ENCODE measurements at places on chromosomes 4 and X.
A peak's percentile ranks its signal among the peaks of the same experiment; 100 is the strongest.

- peak; percentile 86 for DNase-seq
Observed at GRCh38 chrX:110394651-110395050, 36.0 kb downstream of the RTL9 start.

- peak; percentile 74 for DNase-seq
Observed at GRCh38 chr4:184815046-184815877, 10.5 kb downstream of the ACSL1 start.

DNA sequence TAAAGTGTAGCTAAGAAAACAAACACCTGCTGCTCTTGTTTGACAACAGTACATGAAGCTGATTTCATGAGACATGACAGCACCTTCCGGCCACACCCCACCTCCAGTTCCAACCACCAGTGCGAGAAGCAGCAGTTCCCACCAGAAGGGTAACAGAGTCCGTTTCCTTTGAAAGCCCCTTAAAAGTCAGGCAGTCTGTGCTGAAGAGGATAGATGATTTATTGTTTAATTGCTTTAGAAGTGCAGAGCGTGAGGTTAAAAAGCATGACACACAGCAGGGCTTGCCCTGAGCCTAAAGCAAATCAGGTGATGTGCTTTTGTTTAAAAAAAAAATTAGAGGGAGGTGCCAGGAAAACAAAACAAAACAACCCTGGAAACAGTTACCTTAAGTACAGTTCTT lies 82.6 kb downstream of the HADH start:
- DNase-seq: no peak

DNA sequence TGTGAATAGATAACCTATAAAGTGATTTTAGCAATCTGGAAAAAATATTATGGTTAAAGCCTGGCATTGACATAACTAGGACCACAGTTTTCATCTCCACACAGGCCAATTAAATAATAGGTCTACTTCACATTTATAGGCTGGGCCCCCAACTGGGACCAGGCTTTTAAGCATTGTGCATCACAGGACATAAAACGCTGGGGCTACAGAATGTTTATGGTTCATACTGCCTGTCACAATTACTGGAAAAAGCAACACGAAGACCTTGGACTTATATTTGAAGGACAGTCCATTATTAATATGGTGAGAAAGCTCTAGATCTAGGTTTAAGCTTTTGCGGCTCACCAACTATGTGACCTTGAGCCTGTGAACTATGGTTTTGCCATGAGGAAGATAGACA lies 94.2 kb downstream of the MFAP3L start:
- no peak for DNase-seq

- DNase-seq: no peak
Observed at GRCh38 chr4:164772076-164772475, 18.1 kb downstream of the SMIM31 start.

DNA sequence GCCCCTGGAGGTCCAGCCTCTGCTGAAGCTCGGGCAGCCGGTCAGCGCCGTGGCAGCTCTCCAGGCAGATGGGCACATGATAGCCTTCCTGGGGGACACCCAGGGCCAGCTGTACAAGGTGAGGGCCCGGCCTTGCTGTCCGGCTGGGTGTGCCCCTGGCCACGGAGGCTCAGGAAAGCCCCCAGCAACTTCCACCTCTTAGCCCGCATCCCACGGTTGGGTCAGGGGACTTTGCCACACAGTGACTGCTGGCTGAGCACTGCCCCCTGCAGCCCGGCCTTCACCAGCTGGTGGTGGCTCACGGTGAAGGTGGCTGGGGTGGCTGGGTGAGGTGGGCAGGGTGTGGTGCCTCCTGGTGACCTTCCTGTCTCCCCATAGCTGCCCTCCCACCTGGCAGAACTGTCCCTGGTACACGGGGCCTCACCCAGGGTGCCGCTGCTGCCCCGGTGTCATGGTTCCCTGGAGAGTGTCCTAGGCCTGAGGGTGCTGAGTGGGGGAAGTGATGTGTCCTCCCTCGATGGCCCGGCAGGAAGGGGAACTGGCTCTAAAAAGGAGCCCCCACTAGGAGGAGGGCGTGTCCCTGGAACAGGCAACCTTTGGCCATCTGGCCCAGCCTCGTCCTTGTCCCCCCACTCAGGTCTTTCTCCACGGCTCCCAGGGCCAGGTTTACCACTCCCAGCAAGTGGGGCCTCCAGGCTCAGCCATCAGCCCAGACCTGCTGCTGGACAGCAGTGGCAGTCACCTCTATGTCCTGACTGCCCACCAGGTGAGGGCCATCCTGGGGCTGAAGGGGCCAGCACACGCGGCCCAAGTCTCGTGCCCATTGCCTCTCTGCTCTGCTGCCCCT lies 4.5 kb downstream of the PLXNB3 start:
- no peak for DNase-seq

DNA sequence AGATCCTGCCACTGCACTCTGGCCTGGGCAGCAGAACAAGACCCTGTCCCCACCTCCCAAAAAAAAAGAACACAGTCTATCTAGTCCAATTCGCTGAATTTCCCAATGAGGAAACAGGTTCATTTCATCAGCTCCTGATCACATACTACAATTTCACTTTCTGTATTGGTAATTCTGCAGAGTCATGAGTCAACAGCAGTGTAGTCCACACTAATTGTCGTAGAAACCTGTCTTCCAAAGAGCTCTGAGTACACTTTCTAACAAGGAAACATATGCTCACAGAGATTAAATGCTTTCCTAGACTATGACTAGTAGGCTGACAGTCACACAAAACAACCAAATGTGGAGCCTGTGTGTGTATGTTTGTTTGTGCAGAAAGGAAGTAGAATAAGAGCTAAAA lies 91.9 kb downstream of the GPC4 start:
- no peak for DNase-seq

- no peak for DNase-seq
Observed at GRCh38 chr4:104973708-104974107, 173.0 kb upstream of the TET2 start.

- peak; percentile 67 for DNase-seq
Observed at GRCh38 chr4:138869165-138869564, 146.4 kb upstream of the NOCT start.

GRCh38 chr4:79325864-79326328 lies at the start of gene NAA11:
Gene NAA11, minus strand, starts transcription at chr4:79326061. Its CDS starts 184 bp downstream, at chr4:79325877.
- DNase-seq: no peak

DNA sequence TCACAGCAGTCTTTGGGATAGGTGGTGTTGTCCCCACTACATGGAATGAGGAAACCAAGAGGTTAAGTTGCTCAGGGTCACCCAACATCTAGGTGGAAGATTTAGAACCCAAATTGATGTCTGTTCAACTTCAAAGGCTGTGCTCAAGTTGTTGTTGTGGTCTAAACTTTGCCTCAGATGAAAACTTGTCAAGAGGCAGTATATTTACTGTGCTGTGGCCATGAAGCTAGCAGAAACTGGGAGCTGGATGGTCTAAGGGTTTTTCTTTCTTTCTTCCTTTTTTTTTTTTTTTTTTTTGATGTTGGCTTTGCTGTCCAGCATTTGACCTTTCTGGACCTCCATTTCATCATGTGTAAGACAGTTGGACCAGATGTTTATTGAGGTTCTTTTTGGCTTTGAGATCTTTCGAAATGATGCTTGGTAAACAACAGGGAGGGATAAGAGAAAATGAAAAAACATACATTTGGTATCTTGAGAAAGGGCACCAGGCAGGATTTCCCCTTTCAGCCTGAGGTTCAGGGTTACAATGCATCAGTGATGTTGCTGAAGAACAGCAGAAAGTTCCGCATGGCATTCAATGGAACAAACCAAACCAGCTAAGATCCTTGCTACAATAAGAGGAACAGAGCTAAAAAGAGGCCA lies 166.2 kb upstream of the RPS6KA3 start:
- DNase-seq: no peak

DNA sequence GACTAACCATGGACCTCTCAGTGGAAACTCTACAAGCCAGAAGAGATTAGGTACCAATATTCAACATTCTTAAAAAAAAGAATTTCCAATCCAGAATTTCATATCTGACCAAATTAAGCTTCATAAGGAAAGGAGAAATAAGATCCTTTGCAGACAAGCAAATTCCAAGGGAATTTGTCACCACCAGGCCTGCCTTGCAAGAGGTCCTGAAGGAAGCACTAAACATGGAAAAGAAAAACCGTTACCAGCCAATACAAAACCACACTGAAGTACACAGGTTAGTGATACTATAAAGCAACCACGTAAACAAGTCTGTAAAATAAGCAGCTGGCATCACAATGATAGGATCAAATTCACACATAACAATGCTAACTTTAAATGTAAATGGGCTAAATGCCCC lies 156.6 kb downstream of the FAM13A start:
- peak; percentile 81 for DNase-seq

GRCh38 chrX:148035380-148035779 lies 54.2 kb downstream of the FMR1NB start:
- no peak for DNase-seq

GRCh38 chrX:70354716-70355115 lies 64.8 kb downstream of the KIF4A start:
- no peak for DNase-seq

DNA sequence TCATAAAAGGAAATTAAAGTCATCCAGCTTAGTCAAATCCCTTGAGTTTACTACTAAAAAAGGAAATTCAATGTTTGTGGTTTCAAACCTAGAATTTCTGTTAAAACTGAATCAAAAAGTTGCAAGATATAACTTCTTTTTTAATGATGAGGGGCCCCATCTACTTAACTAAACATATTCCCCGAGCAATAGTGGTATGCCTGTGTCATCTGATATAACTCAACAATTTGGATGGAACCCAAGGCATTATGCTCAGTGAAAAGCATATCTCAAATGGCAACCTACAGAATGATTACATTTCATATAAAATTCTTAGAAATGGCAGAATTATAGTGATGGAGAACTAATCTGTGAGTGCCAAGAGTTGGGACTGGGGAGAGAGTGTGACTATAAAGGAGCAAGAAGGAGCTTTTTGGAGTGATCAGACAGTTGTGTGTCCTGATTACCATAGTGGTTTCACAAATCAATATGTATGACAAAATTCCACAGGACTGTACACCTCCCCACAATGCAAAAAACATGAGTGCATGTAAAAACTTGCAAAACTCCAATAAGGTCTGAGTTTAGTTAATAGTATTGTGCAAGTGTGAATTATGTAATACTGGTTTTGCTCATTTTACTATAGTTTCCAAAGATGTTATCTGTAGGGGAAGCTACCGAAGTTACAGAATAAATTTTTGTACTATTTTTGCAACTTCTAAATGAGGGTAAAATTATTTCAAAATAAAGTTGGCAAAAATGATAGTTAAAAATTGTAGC lies 323.2 kb downstream of the ARHGAP24 start:
- DNase-seq: no peak

GRCh38 chr4:2041239-2042130 lies 17.6 kb upstream of the NAT8L start:
- peak; percentile 60 for DNase-seq

DNA sequence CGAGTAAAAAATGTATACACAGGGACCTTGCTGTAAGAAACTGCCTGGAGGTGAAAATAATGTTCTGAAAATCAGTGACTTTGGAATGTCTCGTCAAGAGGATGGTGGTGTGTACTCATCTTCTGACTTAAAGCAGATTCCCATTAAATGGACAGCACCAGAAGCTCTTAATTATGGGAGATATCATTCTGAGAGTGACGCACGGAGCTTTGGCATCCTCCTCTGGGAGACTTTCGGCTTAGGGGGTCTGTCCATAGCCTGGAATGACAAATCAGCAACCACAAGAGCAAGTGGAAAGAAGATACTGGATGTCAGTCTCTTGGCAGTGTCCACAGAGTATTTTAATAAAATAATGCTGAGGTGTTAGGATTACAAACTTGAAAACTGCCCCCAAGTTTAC lies 129.4 kb downstream of the THOC2 start:
- no peak for DNase-seq

GRCh38 chrX:9055354-9055753 lies 21.4 kb upstream of the FAM9B start:
- no peak for DNase-seq

- DNase-seq: no peak
Observed at GRCh38 chrX:130531066-130531465, 129.3 kb downstream of the RBMX2 start.

DNA sequence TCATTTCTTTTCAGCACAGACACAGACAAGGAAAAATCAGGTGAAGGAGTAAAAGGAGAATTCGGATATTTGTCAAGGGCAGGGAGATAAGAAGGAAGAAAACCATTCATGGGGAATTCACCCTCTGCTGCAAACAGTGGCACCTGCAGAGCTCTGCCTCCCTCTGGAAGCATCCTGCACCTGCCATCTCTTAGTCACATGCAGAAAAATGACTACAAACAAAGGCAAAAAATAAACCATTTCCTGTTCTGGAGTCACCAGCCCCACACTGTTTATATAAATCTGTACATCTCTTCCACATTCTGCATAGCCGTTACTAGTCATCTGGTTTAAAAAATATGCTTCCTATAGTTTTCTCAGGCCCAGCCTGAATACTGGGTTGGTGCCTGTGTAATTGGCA lies 205.3 kb downstream of the ARAP2 start:
- DNase-seq: no peak

DNA sequence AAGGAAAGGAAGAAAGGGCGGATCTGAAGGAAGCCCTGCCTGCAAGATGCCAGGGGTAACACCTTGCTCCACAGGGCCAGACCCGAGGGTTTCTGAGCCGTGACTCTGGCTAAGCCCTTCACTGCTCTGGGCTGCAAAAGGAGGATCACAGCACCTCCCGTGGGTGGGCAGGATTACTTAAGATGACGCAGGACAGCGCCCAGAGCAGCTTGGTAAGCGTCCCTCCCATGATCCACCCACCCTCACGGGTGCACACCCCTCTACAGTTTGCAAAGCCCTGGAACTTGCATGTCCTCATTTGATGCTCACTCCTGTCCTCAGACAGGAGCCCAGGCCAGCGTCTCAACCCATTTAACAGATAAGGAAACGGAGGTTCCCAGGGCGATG lies 64.9 kb downstream of the CRMP1 start:
- no peak for DNase-seq

DNA sequence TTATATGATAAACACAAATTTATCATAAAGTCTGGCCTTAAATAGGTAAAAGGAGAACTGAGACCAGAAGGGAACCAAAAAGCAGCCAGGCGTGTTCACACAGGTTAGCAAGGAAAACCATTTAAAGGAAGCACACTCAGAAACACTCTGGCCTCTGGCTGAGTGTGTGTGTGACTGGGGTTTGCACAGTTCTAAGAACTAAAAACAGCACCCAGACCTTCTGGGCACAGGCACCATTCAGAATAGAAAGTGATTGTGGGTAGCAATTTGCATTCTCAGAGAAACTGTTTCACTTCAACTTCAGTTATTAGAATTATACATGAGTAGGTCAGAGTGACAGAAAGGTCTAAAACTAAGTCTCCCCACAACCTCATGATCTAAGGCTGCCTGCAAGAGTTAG lies 10.0 kb downstream of the GPR82 start:
- no peak for DNase-seq

- DNase-seq: no peak
Observed at GRCh38 chr4:87363552-87363951, 27.4 kb downstream of the HSD17B11 start.

- DNase-seq: peak; percentile 52
Observed at GRCh38 chr4:71241501-71242288, 97.1 kb upstream of the SLC4A4 start.

GRCh38 chr4:182143086-182143821 lies 99.9 kb upstream of the TENM3 start:
- peak; percentile 29 for DNase-seq

GRCh38 chr4:5992828-5993321 lies 25.4 kb downstream of the C4orf50 start:
- no peak for DNase-seq
